ENCODE measurements at places on chromosomes 2 and 18. TPM values are rescaled to one million over a fixed set of nuclear protein-coding genes. Genes with fewer than 3 reads are reported as not detected.

Gene HJURP
- 29.5 TPM for total RNA-seq

Gene RAB6C
- 0.41 TPM for total RNA-seq

Gene C2orf78
- total RNA-seq, result not detected

Gene PER2
- total RNA-seq, result 20.8 TPM

Gene SCN3A
- total RNA-seq, result 0.60 TPM

Gene CDK5R2
- total RNA-seq, result not detected

Gene GPR35
- total RNA-seq, result 104 TPM

Gene VIL1
- total RNA-seq, result 247 TPM

Gene CXCR1
- total RNA-seq, result 0.14 TPM
